T-helper 22 cell (primary cell): ENCODE measurements at places on chromosomes 5 and 9.

DNA sequence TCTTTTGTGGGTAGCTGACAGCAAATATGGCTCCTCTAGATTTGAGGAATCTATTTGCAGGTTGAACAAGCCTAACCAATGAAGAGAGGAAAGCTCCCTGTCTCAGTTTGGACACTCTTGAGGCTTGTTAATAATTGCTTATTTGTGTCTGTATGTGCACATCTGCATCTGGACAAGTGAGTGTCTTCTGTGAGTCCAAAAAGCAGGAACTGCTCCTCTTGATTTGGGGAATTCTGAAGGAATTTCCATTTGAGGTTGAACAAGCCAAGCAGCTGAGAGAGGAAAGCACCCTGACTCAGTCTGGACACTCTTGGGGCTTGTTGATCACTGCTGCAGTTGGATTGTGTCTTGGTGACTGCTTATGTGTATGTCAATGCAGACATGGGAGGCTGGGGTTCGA, 211.6 kb downstream of the DTWD2 start:
- DNase-seq, result no peak

GRCh38 chr5:157076558-157076957, 17.6 kb upstream of the HAVCR1 start:
- DNase-seq, result no peak

GRCh38 chr5:112086740-112087139, 329.7 kb upstream of the NREP start:
- no peak for DNase-seq

GRCh38 chr5:87899208-87899661, 369.4 kb downstream of the TMEM161B start:
- no peak for DNase-seq

GRCh38 chr5:154520861-154521453, 42.9 kb upstream of the HAND1 start:
- no peak for DNase-seq

- no peak for DNase-seq
Measured at GRCh38 chr5:178538741-178539229, 51.4 kb downstream of the COL23A1 start.

GRCh38 chr9:124983698-124984097, 42.8 kb upstream of the GOLGA1 start:
- DNase-seq, result no peak

- DNase-seq, result no peak
Measured at GRCh38 chr9:98328770-98329169, 73.3 kb upstream of the TBC1D2 start.

DNA sequence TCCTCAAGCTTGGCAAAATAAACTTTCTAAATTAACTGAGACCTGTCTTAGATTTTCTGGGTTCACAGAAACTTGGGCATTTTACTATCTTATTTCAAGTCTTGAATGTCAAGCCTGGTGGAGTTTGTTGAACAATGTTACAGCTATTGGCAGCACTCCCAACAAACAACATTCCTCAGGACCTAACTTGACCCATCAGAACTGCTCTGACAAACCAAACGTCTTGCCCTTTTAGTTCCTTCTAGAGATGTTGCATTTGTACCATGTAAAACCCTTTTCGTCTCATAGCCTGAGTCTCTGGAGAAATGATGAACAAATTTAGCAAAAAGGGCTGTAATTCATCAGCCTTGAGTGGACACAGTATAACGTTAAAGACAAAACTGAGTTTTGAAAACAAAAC, 51.1 kb downstream of the GNA14 start:
- DNase-seq, result no peak

GRCh38 chr9:94869415-94869843, 142.9 kb downstream of the AOPEP start:
- no peak for DNase-seq

DNA sequence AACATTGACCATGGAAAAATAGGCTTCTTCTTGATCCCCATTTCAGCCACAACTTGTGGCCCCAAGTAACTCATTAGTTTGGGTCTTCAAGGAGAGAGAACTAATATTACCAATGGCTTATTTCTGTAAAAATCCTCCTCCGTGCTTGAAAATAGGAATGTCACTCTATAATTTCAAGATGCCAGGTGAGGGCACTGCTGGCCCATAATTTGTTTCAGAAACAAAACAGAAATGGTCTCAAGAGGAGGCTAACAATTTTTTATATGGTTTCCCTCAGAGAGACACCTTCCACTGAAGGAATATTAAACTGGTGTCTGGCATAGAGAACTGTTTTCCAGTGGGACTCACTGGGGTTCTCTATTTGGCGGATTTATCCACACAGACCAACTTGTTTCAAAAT, 437.0 kb upstream of the TRPC7 start:
- DNase-seq, result no peak

- peak; percentile 33 for DNase-seq
Measured at GRCh38 chr5:124649491-124650146, 96.8 kb downstream of the ZNF608 start.

- no peak for DNase-seq
Measured at GRCh38 chr5:164532235-164532900, 1026.9 kb downstream of the MAT2B start.

DNA sequence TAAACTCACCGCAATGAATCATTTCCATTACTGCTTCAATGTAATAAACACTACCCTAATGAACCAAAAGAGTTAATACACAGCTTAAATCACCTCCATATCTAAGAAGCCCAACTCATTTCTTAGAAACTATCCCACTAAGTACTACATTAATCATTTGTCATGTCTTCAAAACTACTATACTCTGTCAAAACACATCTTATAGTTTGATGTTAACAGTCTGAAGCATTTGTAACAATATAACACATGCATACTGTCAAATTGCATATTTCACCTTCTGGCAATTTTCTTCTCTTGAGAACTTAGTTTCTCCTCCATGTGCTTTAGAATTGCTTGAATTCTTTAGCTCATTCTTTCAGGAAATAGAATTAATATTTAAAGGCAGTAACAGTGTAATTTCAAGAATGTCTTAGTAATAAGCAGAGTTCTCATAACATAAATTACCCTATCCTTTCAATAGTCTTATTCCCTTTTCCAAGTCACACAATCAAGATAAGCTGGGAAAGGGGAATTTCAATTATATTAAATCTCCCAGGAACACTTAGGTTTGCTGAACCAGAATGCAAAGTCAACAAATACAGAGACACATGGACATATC, 199.7 kb downstream of the ATPSCKMT start:
- DNase-seq, result no peak

- DNase-seq, result no peak
Measured at GRCh38 chr9:101814064-101814463, 75.6 kb upstream of the GRIN3A start.

- DNase-seq, result no peak
Measured at GRCh38 chr5:2439608-2440007, 311.9 kb downstream of the IRX2 start.

- no peak for DNase-seq
Measured at GRCh38 chr5:111486055-111486454, 26.3 kb downstream of the STARD4 start.

- DNase-seq, result no peak
Measured at GRCh38 chr5:142491270-142491669, 166.4 kb upstream of the SPRY4 start.

GRCh38 chr5:36680066-36680465, 73.7 kb downstream of the SLC1A3 start:
- no peak for DNase-seq

GRCh38 chr5:66796305-66797292, 200.4 kb downstream of the MAST4 start:
- DNase-seq, result no peak

DNA sequence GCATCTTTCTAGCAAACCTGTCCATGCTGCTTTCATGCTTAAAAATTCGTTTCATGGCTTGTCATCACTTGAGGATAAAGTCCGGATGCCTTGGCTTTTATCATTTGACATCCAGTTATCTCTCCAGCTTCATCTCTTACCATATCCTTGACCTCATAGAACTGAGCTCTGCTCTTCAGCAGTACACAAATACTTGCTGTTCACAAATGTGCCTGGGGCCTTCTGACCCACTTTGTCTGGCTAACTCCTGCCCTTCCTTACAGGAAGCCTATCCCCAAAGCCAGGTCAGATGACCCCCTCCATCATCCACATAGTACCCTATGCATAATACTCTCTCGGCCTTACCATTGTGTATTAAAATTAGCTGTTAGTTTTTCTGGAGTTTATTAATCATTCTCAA, 249.1 kb downstream of the SAXO1 start:
- DNase-seq, result no peak

- no peak for DNase-seq
Measured at GRCh38 chr9:34550016-34550680, 27.4 kb upstream of the ENHO start.

DNA sequence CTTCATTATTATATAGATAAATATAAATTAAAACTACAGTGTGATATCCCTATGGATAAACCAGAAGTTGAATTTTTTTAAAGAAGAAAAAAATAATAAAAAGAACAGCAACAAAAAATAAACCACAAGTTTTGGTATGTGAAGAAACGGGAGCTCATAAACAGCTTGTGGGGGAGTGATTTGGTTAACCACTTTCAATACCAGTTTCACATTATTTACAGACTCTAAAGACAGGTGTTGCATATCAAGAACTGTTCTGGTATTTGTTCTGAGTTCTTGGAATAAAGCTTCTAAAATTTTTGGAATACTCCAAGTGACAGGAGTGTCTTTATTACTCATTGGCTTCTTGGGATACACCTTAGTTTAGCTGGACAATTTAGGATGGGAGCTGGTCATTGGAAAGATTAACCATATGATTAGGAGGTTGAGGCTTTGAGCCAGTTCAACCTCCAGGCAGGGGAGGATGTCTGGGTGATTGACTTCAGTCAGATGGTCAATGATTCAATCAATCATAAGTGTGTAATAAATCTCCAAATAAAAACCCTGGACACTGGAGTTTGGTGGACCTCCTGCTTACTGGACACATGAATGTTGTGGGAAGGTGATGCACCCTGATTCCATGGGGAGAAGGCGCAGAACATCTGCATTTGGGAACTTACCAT, 2223.1 kb upstream of the C9orf72 start:
- DNase-seq, result no peak

DNA sequence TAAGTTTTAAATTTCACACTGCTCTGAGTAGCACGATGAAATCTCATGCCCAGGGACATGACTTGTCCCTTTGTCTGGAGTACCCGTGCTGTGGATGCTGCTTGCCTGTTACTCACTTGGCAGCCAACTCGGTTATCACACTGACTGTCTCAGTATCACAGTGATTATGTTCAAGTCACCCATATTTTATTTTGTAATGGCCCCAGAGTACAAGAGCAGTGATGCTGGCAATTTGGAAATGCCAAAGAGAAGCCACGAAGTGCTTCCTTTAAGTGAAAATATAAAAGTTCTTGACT, 22.8 kb upstream of the SCGB3A2 start:
- no peak for DNase-seq

- DNase-seq, result no peak
Measured at GRCh38 chr5:71891856-71892255, 172.8 kb downstream of the CARTPT start.

DNA sequence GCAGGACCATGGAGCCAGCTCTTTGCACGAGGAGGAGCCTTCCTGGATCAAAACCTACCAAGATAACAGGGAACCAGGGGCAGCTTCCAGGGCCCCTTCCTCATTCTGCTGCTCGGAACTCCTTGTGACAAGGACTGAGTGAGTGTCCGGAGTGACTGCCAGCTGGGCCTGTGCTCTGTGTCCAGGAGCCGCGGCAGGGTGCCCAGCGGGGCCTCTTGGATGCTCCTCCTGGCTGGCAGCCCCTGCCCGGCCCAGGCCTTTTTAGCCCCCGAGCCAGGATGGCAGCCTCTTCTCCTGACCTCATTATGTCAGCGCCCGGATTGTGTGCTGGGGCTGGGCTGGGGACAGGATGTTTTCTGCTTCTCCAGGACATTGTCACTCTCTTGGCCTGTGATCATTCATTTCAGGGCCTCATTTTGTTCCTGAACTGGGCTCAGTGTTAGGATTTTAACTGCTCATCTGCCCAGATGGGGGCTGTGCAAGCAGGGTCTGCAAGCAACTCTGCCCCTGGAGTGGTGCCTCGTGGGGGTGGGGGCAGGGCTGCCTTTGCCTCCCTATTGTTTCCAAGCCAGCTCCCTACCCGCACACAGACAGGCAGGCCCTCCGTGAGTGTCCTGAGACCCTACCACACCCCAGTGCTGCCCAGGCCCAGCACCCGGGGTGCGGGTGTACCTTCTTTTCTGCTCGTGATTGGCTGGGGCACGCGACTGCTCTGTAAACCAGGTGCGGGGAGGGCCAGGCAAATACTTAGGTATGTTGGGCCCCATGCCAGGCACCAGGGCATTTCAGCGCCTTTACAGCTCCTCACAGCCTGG, 161.6 kb downstream of the COL23A1 start:
- DNase-seq, result no peak
